ENCODE measurements at places on chromosomes 2 and 18. TPM values are rescaled to one million over a fixed set of nuclear protein-coding genes. Genes with fewer than 3 reads are reported as not detected.

SLC5A7 gene
- not detected for total RNA-seq

GRHL1 gene
- 0.43 TPM for total RNA-seq

DNA sequence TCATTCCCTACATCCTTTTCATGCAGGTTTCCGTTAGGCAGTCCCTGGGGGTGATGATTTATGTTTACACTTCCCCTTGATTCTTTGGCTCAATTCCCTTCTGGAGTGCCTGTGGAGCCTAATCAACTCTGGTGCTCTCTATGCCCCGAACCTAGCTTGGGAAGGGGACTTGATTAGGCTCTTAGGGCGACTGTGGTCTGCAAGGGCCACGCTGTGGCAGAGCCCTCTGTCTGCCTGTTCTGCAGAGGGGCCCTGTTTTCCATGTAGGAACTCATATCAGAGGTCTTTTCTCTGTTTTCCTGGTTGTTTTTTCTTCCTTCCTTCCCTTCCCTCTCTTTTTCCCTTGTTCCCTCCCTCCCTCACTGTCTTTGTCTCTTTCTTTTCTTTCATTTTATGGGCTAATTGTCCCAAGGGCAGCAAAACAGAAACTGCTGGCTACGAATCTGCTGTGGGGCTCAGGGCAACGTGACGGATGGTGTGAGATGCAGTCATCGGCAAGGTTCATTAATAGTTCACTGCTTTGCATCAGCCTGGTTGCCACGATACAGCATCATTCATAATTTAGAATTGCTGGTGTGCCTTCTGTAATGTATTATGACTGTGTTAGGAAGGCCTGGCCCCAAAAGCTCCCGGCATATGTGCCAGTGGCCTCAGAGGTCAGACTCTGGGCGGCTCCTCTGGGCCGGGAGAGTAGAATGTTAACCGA is 134.5 kb downstream of the NAPG start:
- DNase-seq, result no peak

- no peak for DNase-seq
Measured at GRCh38 chr18:63298400-63299365, 20.9 kb downstream of the BCL2 start.

SCYGR4 gene
- not detected for total RNA-seq

- DNase-seq, result no peak
Measured at GRCh38 chr2:105373895-105374401, 24.9 kb downstream of the FHL2 start.

GPR39 gene
- 0.64 TPM for total RNA-seq

- DNase-seq, result no peak
Measured at GRCh38 chr2:159506202-159506601, 110.1 kb downstream of the BAZ2B start.

ECEL1 gene
- 14.9 TPM for total RNA-seq

- DNase-seq, result no peak
Measured at GRCh38 chr18:12291161-12291560, 16.9 kb upstream of the TUBB6 start.

DNA sequence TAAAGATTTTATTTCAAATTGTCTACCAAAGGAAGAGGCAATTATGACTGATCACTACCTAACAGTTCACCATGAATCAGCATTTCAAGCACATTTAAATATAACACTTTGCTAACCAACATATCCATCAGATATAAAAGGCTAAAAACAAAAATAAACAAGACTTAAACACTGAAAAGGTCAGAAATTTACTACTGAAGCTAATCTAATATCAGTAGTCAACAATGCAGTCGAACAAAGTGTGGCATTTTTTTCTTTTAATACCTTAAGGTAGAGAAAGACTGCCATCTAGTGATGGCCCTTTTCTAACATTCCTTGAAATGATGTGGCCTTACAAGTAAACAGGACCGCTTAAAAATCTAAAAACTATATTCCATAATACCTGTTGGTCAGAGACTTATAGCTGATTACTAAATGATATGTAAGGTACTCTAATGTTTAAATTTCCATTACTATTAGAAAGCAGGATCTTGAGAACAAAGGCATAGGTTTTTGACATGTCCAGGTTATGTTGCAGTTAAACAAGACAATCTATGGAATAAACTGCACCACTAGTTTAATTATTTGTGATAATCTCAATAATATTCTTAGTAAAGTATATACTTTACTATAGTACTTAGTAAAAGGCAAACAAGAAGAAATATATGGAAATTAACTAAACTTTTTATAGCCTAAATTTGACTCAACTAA is 80.0 kb downstream of the EXOC6B start:
- DNase-seq, result no peak

DNA sequence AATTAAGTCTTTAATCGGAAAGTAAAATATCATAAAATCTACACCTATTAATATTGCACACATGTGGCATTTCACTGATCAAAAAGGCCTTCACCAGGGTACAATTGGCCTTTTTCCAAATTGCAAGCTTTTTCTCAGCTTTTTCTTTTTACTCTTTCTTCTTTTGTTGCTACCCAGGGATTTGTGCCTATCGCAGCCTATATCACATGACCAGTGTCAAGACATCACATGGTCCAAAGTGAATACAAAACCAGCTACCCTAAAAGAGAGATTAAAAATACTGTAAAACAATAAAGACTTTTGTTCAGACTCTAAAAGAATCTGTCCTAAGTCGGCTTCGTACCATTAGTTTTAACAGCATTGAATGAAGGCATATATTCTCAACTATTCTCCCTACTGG is 15.0 kb upstream of the OTX1 start:
- DNase-seq, result no peak

TMEM169 gene
- 7.3 TPM for total RNA-seq

DSC1 gene
- total RNA-seq, result not detected

DNA sequence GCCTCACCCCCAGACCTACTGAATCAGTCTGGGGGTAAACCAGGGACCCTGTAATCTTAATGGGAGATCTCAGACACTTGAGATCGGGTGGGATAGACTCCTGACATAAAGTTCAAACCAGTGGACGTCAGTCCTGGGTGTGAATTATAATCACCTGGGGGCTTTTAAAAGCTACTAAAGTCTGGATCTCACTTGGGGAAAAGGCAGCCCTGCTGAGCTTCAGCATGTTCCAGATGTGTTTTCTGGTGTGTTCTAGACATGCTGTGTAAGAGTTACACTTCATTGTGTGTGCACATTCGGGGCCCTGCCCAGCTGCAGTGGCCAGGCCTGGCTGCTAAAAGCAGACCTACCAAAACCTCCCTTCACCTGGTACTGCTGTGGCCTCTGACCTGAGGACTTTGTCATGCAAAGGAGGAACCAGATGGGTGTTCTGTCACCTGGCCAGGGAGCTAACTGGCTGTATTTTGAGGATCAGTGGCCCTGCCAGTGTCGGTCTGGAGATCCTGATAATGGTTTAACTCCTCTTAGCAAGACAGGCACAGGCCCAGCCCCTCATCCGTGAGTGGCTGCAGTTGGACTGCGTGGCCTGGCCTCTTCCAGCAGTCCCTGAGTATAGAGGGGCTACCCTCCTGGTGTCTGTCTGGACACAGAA is 10.6 kb downstream of the RRM2 start:
- DNase-seq, result no peak

DNA sequence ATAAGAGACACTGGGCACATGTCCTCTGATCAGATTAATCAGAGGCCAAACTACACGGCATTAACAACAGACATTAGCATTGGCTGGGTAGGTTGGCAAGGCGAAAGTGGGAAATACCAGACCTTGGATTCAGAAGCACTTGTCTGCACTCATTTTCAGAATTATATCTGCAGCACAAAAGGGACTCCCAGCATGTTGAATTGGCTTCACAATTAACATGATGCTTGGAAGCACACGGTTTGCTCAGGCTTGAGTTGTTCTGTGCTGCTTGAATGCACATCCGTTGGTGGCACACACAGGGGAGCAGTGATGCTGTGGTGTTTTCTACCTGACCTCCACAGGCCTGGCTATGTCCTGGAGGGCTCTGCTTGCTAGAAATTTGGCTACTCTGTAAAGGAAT is 83.9 kb downstream of the ACTR3 start:
- DNase-seq, result no peak

GRCh38 chr2:79320871-79321270 is 161.3 kb upstream of the REG3A start:
- DNase-seq, result no peak

GRCh38 chr18:25446972-25447371 is 95.0 kb upstream of the ZNF521 start:
- no peak for DNase-seq

- DNase-seq, result no peak
Measured at GRCh38 chr2:328761-329160, 40.9 kb upstream of the ALKAL2 start.

DNA sequence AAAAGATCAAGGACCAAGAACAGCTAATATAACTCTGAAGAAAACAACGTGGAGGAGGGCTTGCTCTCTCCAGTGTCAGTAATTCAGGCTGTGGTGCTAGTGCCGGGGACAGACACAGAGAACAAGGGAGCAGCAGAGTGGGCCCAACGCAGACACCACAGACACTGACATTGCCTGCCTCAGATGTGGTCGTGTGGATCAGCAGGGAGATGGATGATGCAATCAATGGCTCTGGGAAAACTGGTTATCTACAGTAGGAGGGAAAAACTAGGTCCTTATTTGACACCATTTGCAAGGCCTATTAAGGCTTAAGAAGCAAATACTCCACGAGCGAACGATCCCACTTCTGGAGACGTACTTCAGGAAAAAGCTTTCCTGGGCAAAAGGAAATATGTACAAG is 36.1 kb downstream of the HDLBP start:
- no peak for DNase-seq

- DNase-seq, result no peak
Measured at GRCh38 chr2:229920011-229920641, 1.7 kb downstream of the TRIP12 start.

- no peak for DNase-seq
Measured at GRCh38 chr2:1841461-1841860, 97.1 kb upstream of the PXDN start.

HOXD13 gene
- not detected for total RNA-seq

DNA sequence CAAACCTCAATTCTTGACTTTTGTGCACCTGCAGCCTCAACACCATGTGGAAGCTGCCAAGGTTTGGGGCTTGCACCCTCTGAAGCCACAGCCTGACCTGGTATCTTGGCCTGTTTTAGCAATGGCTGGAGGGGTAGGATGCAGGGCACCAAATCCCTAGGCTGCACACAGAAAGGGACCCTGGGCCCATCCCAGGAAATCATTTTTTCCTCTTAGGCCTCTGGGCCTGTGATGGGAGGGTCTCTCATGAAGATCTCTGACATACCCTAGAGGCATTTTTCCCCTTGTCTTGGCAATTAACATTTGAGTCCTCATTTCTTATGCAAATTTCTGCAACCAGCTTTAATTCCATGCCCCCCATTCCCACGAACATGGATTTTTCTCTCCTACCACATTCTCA is 10.2 kb downstream of the IL18R1 start:
- DNase-seq, result no peak

GRCh38 chr2:198640463-198640862 is 817.3 kb downstream of the SATB2 start:
- DNase-seq, result no peak

GRCh38 chr2:232457121-232458011 is 1.4 kb downstream of the ALPI start:
- DNase-seq, result no peak

TEX44 gene
- not detected for total RNA-seq

DNA sequence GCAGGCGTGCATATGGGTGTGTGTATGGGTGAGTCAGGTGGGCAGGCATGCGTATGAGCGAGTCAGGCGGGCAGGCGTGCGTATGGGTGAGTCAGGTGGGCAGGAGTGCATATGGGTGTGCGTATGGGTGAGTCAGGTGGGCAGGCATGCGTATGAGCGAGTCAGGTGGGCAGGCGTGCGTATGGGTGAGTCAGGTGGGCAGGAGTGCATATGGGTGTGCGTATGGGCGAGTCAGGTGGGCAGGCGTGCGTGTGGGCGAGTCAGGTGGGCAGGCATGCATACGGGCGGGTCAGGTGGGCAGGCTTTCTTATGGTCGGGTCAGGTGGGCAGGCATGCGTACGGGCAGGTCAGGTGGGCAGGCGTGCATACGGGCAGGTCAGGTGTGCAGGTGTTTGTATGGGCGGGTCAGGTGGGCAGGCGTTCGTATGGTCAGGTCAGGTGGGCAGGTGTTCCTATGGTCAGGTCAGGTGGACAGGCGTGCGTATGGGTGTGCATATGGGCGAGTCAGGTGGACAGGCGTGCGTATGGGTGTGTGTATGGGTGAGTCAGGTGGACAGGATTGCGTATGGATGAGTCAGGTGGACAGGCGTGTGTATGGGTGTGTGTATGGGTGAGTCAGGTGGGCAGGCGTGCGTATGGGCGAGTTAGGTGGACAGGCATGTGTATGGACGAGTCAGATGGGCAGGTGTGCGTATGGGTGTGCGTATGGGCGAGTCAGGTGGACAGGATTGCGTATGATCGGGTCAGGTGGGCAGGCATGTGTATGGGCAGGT is 28.7 kb upstream of the KLF11 start:
- DNase-seq, result no peak

- DNase-seq, result no peak
Measured at GRCh38 chr2:79630972-79631557, 118.2 kb downstream of the CTNNA2 start.

GRCh38 chr2:209472112-209472832 is 48.4 kb downstream of the MAP2 start:
- no peak for DNase-seq

- no peak for DNase-seq
Measured at GRCh38 chr2:109613081-109613921, 465 bp downstream of the SEPTIN10 start.

DNA sequence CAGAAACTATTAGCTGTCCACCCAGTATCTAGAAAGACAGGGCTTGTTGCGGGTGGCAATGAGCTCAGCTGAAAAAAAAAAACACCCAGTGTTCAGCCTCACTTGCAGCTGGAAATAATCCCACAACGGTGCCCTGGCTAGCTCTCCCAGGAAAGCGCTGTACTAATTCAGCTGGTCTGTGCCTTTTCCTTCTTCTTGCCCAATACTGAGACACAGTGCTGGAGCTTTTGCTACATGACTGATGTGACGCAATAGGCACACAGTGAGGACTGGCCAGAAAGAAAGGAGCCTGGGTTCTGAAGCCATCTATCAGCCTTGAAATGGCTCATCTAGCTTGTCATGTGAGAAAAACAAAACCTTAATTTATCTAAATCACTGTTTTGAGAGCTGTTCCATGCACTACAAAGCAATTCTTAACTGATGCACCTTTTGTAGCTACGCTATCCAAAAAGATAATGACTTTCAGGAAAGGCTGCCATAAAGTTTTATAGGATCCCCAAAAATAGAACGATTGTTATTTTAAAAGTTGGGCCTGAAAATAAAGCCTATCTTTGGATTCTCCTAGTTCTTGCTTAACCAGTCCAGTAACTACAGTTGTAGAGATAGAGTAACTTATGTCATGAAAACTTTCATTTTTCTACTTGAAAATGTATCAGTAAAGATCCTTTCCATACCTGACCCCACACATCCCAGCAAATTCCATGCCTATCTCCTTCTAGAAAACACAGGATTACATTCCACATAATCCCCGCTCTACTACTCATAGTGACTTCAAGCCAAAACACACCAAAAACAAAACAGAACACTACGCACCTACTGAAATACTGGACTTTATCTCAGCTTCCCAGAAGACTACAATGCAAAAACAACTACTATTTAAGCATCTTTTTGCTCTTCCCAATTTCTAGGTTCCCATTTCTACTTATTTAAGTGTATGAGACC is 15.9 kb downstream of the KIDINS220 start:
- DNase-seq, result peak; percentile 86

GREB1L gene
- 2.2 TPM for total RNA-seq

Data from ascending aorta (tissue), 2 donors.